CD4-positive, alpha-beta T cell treated with Interferon alpha-2 for 1 hour (primary cell): ENCODE measurements at places on chromosomes 2 and 18.

GRCh38 chr2:129014432-129014831, 695.8 kb upstream of the HS6ST1 start:
- DNase-seq: no peak

DNA sequence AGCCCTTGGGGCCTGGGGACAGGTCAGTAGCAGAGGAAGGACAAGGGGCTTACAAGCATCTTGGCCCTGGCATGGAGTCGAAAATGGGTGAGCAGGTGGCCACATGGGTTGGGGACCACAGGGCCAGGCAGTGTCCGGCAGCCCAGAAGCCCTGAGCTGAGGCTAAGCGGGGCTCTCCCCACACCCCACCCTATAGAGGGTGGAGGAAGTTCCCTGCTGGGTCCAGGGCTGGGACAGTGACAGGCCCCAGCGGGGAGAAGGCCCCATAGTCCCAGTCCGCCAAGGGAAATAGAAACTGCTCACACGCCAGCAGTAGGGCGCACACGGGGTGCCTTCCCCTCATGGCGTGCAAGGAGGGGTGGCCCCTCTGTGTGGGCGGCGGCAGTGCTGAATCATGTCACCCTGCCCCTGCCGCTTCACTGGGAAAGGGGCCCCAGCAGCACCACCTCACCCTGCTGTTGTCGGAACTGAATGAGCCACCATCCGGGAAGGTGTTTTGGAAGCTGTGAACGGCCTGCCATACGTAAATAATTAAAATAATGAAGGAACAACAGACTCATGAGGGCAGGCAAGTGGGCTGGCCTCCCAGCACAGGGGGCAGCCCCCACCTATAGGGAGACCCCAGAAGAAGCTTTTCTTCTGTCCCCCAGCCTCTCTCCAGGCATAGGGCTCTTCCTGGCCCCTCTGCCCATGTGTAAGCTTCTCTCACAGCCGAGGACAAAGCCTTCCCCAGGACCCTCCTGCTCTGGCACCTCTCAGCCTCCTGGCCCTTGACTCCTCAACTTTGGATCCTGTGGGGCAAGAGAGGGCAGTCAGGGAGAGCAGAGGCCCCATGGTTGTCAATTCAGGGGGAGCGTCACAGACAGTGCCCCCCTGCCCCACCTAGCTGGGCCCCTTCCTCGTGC, 12.7 kb upstream of the DUSP2 start:
- peak; percentile 75 for DNase-seq

DNA sequence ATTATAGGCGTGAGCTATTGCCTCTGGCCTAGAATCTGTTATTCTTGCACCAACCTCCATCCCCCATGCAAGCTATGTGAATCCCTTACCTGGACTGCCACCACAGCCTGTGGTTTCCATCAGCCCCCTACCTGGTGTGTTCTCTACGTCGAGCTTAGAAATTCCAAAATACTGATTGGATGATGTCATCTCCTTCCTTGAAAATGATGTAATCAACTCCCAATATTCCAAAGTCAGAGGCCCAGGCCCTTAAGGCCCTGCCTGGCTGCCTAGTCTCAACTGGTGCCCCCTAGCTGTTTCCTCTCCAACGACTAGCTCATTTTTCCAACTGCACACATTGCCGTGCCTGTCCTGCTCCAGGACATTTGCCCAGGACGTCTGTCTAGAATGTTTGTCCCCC, 41.3 kb upstream of the GBX2 start:
- no peak for DNase-seq

DNA sequence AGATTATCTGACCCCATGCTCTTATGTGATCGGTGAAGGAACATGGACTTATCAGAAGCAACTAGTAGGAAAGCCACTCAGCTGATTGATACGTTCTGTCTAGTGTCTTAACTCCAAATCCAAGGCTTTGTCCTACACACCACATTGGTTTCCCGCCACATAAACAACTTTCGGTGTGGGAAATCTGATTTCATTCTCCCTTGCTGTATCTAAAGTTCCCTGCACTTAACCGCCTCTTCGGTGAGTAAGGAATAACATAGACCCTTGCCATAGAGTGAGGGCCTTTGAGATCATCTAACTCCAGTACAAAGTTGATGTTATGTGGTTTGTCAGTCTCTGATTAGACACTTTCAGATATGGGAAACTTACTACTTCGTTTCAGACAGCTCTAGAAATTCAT, 538.2 kb upstream of the TNP1 start:
- DNase-seq: no peak

GRCh38 chr2:26575836-26576564, 65.2 kb downstream of the CIB4 start:
- no peak for DNase-seq

GRCh38 chr2:241137276-241138190, 11.7 kb downstream of the PASK start:
- DNase-seq: no peak

DNA sequence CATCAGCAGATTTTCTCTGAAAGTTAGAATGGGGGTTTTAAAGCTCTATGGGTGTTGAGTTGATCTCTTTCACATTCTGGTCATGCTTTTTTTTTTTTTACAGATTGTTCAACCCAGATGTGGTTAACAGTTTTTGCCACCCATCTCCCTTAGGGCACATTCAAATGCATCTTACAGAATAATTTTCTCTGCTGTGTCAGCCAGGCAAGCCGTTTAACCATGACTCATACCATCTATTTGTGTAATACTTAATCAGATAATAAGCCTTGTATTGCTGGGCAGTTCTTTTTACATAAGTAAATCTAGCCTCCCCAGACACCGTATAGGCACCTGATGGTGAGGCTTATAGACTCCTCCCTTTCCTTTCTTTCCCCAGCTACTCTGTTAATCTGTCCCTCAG, 62.0 kb downstream of the TGIF1 start:
- peak; percentile 3 for DNase-seq

DNA sequence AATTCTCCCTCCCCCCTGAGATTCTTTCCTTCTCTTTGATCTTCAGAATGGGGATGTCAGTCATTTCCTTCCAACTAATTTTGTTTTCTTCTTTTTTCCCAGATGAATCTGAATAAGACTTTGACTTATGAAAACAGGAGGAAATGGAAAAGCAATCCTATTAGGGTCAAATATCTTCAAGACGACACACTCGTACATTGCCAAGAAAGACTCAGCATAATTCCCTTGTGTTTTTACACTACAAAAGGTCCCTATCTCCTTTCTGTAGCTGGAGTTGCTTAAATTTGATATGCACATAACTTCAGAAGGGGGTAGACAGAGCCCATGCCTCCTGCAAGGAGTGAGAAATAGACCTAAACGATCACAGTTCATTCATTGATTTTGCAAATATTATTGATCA, 230.3 kb upstream of the RBBP8 start:
- no peak for DNase-seq

DNA sequence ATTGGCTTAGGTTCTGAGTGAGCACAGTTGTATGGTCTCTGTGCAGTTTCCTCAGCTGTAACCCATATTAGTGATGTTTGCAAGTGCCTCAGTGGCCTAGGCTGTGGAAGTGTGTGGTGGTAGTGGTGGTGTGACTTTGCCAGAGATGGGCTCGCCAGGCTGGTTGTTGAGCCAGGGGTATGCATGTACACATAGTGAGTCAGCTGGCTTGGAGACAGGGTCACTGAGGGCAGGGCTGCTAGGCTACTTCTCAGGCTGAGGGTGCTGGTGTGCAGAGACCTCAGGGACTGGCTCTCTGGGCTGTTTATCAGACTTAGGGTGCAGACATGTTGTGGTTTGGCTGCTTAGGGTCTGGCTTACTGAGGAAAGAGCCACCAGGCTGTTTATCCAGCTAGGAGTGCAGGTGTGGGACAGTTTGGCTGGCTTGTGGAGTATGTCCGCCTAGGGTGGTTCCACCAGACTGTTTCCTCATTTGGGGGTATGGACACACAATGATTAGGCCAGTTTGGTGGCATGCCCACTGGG, 15.0 kb downstream of the APLF start:
- no peak for DNase-seq

GRCh38 chr2:190506666-190507065, 27.9 kb downstream of the NEMP2 start:
- DNase-seq: no peak

DNA sequence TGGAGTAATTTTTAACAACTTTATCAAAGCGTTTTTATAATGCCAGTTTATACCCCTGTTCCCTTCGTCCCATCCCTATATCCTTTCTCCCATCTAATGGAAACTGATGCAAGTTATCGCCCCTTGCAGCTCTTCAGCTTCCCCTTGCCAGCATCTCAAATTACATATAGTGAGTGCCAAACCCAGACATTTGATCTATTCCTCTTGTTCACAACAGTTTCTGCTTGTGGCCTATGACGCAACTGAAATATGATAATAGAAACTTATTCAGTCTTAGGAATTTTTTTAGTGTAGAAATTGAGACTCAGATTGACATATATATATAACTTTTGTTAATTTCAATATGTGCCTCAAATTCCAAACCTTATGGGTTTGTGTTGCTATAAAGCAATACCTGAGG, 562.2 kb upstream of the VWC2L start:
- no peak for DNase-seq

DNA sequence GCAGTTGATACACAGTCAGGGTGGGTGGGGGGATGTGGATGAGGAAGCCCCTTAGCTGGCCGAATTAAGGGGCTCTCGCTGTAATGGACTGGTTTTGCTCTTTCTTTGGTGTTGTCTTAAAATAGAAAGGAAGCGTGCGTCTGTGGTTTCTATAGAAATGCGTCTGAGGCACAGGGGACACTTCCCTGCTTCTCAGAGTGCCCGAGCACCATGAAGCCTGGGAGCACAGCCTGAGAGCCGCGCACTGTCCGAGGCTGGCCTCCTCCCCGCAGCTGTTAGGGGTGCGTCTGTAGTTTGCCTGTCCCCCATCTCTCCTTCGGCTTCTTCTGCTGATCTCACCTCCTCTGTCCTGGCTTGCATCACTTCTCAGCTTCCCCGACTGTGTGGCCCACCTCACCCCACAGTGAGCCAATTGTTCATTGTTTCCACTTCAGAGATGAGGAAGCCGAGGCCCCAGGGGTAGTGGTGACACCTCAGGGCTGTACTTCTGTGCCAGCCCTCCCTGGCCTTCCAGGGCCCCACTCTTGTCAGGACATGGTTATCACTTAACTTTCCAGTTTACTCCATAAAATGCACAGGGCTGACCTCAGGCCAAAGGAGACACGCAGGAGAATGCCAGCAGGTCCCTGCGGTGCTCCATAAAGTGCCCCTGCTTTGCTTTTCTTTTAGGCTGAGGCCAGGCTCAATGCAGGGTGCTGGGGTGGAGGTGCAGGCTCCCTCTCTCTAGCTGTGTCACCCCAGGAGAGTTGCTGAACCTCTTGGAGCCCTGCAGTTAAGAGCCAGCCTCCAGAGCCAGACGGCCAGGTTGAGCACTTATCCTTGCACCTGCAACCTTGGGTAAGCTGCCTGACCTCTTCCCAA, 210.6 kb downstream of the SEPTIN10 start:
- no peak for DNase-seq

- no peak for DNase-seq
These were observed 272.5 kb downstream of the ZNF407 start for GRCh38 chr18:74869904-74870863.

- DNase-seq: no peak
These were observed 44.5 kb downstream of the MYT1L start for GRCh38 chr2:2286592-2286991.

DNA sequence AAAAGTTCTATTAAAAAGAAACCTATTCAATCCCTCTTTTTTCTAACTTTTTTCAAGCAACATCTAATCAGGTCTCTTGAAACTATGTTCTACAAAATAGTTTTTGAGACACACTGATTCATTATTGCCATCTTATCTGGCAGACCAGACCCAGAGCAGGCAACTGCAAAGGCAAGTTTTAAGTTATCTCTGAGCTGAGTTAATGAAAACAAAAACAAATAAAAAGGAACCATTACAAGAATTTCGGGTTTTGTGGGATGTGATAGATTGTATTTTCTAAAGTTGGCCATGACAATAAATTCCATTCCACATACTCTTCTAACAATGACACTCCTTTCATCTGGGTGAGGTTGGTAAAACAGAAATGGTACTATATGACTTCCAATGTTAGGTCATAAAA, 15.2 kb upstream of the TWSG1 start:
- no peak for DNase-seq

- DNase-seq: no peak
These were observed 6.7 kb upstream of the GALNT5 start for GRCh38 chr2:157250836-157251235.

- no peak for DNase-seq
These were observed 831 bp upstream of the D2HGDH start for GRCh38 chr2:241733391-241734207.

- DNase-seq: peak; percentile 18
These were observed 3.5 kb downstream of the CDK5R2 start for GRCh38 chr2:218962859-218963492.

GRCh38 chr2:43131051-43131889, 95.1 kb downstream of the ZFP36L2 start:
- DNase-seq: peak; percentile 81

- no peak for DNase-seq
These were observed 22.4 kb downstream of the TMEM200C start for GRCh38 chr18:5872886-5873285.

DNA sequence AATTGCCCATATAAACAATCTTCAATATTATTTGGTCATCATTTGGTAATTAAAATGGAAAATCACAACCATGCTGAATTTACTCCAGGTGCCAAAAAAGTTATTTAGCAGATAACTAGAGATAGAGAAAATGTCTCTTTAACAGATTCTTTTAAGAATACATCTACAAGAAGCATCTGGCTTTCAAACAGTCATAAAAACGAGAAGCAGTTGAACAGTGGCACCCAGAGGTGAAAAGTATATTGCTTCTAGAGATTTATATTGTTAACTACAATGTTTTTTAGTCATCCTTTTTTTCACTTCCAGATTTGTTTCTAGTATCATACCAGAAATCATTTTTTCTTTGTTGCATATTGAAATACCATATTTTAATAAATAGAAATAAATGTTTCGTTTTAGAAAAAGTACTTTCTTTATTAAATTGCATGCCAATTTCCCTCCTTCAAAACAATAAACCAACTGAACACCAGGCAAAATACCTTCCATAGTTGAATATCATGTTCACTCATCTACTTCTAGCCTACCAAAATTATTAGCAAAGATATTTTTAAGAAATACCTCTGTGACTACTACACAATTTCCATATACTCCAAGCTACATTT, 65.4 kb upstream of the HNRNPA3 start:
- DNase-seq: no peak

DNA sequence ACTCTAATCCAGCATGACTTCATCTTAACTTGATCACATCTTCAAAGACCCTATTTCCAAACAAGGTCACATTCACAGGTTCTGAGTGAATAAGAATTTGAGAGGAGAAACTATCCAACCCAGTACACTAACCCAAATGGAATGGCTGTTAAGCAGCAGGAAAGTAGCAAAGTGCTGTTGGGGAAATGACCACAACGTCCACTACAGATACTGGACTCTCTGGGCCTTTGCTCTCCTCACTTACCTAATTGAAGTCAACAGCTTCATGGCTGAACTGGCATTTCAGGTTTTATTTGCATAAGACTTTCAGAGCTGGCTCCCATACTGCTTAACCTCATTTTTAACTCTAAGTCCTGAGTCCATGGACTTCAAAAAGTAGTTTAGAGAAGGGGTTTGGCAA, 38.0 kb upstream of the ACVR2A start:
- no peak for DNase-seq

GRCh38 chr2:157931542-157931941, 55.4 kb upstream of the ACVR1 start:
- no peak for DNase-seq

GRCh38 chr2:81249152-81249551, 944.6 kb upstream of the LRRTM1 start:
- no peak for DNase-seq
